Airway epithelial cell (primary cell): ENCODE measurements at places on chromosomes 12 and 14. TPM values are rescaled to one million over a fixed set of nuclear protein-coding genes. Genes with fewer than 3 reads are reported as not detected.

PLA2G1B gene
- total RNA-seq: not detected in 2 replicates

LRRK2 gene
- 0.51 and 0.56 TPM in 2 replicates for total RNA-seq

EIF5 gene
- 117 and 136 TPM in 2 replicates for total RNA-seq

PPP1R13B gene
- 6.6 and 9.5 TPM in 2 replicates for total RNA-seq

KLRC4 gene
- total RNA-seq: 0.21 TPM in 1 of 2 replicates, not detected in the other

CEBPE gene
- not detected in 2 replicates for total RNA-seq

DNAJC22 gene
- 0.35 and 0.84 TPM in 2 replicates for total RNA-seq

KSR2 gene
- total RNA-seq: not detected in 2 replicates

KRR1 gene
- 38.9 and 43.7 TPM in 2 replicates for total RNA-seq

BDKRB1 gene
- 2.8 and 5.5 TPM in 2 replicates for total RNA-seq

PLEKHG3 gene
- 61.6 and 84.1 TPM in 2 replicates for total RNA-seq
